Stimulated activated CD4-positive, alpha-beta T cell treated with anti-CD3 and anti-CD28 coated beads, TNF-alpha, amount 100 ng/mL, for 48 hours (primary cell): ENCODE measurements at places on chromosomes 4 and X.
A peak's percentile ranks its signal among the peaks of the same experiment; 100 is the strongest.

DNA sequence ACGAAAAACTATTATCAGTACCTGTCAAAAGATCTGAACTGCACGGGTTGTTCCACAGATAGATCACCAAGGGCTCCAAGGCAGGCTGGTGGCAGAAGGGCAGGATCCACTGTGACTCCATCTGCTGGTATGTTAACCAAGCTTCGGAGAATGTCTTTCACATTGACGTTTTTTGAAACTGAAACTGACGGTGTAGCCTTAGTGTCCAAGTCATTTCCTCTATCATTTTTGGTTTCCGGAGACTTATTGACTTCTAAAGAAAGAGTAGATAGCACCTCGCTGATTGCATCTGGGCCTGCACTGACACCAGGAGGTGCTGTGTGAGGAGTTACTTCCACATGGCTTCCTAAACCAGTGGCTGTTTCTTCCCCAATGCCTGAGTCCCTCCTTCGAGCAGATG lies 186.9 kb downstream of the LRBA start:
- DNase-seq, result peak; percentile 20

DNA sequence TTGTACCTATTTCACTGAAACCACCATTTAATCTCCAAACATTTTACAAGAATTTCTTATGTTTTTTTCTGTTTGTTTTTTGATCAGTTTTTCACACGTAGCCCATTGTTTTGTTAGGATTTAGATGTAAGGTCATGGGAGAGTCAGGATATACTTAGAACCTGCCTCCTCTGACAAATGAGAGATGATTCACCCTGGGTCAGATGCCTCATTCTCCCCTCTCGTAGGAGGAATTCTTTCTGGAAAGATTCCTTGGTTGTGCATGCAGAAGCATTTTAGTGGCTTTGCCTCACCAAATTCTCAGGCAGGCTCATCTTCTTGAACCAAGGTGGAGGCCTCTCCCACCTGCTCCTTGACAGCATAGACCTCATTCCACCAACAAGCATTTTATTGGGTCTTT lies 599.3 kb downstream of the SPRY1 start:
- no peak for DNase-seq

GRCh38 chr4:70760662-70761061 lies 38.9 kb downstream of the RUFY3 start:
- DNase-seq, result no peak

DNA sequence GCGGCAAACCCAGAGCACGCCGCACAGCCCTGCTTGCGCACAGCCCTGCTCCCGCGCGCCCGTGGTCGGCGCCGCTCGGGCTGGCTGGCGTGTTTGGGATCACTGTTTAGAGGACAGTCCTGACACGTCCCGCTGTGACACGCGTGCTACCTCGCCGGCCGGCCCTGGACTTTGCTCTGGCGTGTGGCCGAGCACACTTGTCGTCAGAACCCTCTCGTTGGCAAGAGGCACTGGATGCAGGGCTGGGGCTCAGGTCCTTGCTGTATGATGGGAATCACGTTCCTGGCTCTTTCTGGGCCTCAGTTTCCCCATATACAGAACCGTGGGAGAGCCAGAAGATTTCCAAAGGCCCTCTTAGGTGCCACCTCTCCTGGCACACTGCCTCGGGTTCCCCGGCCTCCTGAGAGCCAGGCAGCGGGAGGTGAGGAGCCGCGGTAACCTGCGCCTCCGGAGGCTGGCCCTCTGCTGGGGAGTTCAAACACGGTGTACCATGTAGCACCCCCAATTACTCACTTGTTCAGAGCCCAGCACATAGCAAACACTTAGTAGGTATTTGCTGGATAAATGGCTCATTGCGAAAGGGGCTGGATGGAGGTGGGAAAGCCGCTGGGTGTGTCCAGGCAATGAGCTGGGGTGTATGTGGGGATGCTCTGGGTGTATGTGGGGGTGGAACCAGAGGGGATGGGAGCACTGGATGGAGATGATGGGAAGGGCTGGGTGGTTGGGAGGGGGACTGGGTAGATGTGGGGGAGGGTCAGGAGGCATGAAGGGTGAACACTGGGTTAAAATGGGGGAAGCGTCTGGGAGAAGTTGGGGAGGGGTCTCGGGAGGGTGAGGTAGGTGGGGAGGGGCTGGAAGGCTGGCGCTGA lies 76.6 kb downstream of the HTRA3 start:
- DNase-seq, result no peak

GRCh38 chr4:76178296-76178695 lies 30.1 kb upstream of the NUP54 start:
- DNase-seq, result no peak

GRCh38 chr4:31237233-31237632 lies 517.1 kb downstream of the PCDH7 start:
- no peak for DNase-seq

DNA sequence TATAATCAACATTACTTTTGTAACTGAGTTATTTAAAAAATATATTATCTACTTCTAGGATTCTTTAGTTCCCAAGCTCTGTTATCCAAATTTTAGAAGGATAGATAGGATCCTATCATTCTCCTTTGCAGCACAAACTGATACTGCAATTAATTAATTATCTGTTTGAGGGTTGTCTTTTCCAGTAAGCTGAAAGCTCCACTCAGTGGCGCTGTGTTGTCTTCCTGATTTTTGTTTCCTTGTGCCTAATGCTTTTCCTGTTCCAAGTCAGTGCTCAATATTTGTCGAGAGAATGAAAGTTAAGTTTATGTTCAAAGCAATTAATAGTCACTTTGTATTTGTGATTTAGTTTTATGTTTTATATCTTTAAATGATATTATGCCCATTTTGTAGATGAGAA lies 107.4 kb upstream of the ANK2 start:
- no peak for DNase-seq

- no peak for DNase-seq
Observed at GRCh38 chr4:101806914-101807313, 16.4 kb downstream of the BANK1 start.

DNA sequence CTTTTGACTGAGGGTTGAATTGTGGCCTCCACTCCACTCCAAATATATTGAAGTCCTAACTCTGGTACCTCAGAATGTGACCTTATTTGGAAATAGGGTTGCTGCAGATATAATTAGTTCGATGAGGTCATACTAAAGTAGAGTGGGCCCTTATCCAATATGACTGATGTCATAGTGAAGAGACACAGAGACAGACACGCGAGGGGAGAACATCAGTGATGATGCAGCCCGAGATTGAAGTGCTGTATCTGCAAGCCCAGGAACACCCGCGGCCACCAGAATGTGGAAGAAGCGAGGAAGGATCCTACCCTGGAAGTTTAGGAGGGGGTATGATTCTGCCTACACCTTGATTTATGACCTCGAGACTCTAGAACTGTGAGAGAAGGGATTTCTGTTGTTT lies 279.0 kb downstream of the ANKRD50 start:
- DNase-seq, result no peak

DNA sequence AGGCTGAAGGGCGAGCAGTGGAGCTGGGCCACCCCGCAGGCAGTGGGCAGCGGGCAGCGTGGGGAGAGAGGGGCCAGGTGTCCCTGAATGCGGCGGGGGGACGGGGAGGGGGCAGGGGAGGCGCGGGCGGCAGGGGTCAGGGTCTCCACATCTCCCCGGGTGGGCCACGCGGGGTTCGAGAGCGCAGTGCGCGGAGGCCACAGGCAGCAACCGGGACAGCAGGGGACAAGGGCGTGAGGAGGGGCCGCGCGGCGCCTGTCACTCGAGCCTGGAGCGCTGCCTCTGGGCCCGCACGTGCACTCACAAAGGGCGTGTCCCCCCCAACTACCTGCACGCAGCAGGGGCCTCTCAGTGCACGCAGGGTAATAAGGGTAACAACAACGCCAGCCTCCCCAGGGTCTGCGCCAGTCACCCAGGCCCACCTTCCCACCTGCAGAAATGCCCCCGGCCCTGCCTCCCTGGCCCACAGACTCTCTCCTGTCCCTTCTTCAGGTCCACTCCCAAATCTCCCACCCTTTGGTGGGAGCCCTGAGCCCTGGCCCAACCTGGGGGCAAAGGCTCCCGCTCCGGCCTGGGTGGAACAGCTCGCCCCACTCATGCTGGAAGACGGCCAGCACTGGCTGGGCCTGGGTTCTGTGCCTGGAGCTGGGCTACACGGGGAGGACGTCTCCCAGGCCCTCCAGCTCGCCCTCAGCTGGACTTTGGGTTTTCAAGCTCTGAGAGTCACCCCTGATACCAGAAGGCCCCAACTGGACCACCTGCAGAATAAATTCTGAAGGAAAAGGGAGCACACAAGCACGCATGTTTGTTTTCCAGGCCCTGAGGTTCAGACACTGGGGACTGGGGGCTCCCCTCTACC lies 53.2 kb downstream of the ZFYVE28 start:
- no peak for DNase-seq

DNA sequence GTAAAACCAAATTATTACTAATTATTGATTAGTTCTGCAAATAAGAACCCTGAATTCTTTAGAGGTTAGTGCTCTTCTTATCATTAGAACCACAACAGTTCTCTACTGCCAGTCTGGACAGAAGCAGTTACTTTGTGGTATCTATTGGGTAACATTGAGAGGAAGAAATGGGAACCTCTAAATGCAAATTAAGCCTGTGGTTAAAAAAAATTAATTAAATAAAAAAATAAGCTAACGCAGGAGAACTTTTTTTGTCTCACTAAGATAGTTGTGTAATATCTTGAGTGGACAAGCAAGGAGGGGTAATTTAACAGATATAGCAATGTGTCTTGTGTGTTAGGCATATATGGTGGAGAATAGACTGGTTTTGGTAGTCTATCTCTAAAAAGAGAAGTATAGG lies 32.9 kb upstream of the TET2 start:
- DNase-seq, result no peak

- no peak for DNase-seq
Observed at GRCh38 chr4:15996773-15997172, 33.8 kb upstream of the FGFBP2 start.

- DNase-seq, result no peak
Observed at GRCh38 chrX:147875866-147876596, 35.7 kb upstream of the FMR1 start.

DNA sequence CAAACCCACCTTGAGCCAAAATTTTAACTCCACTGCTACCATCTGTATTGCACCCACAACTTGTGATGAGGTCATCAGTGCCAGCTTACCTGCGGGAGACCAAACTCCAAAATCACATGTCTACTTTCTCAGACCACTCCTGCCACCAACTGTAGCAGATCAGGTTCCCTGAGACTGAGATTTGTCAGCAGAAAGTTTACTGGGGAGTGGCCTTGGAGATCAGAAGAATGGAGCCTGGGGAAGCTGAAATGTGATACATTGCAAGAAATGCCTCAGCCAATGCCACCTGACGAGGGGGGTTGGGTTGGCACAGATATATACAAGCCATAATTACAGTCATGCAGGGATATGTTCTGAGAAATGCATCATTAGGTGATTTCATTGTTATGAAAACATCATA lies 19.1 kb downstream of the HAUS3 start:
- no peak for DNase-seq

- no peak for DNase-seq
Observed at GRCh38 chrX:134688839-134689238, 30.6 kb upstream of the PLAC1 start.

- no peak for DNase-seq
Observed at GRCh38 chrX:101550362-101550750, at the start of gene ARMCX1. Gene ARMCX1, plus strand, starts transcription at chrX:101550547. Its CDS starts 2,384 bp downstream, at chrX:101552931.

- DNase-seq, result no peak
Observed at GRCh38 chrX:131061306-131061705, 3.2 kb downstream of the ARHGAP36 start.

DNA sequence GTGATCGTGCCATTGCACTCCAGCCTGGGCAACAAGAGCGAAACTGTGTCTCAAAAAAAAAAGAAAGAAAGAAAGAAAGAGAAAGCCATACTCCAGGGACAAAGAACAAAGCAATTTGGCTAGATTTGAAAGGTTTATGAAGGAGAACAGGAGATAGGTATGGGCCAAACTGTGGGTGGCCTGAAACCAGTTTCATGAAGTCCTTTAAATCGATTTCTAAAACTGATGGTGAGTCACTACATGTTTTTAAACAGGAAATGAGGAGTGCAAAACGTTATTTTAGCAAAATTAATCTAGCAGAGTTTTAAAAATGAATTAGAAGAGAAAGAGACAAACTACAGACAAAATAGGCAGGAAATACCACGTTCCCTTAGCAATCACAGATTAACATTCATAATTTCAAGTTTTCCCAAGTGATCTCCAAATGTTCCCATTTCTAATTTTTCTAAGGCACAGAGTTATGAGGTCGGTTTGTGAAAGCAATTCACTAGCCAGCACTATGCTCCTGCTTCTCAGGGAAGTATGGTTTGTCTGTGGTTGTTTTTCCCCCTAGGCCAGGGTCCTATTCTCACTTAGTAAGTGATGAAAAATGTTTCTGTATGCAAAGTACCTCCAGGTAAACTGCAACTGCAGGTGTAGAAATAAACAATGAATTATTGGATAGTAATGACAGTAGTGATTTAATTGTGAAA lies 190.6 kb downstream of the PPP3CA start:
- DNase-seq, result no peak

- no peak for DNase-seq
Observed at GRCh38 chr4:34619531-34620162, 1624.7 kb downstream of the ARAP2 start.

DNA sequence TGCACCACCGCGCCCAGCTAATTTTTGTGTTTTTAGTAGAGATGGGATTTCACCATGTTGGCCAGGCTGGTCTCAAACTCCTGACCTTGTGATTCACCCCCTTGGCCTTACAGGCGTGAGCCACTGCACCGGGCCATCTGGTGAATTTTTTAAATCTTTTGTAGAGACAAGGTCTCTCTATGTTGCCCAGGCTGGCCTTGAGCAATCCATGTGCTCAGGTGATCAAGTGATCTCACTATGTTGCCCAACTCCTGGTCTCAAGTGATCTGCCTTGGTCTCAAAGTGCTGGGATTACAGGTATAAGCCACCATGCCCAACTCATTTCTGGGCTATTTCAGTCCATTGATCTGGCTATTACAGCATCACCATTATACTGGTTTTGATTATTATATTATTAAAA lies 22.2 kb upstream of the GALNT7 start:
- no peak for DNase-seq

DNA sequence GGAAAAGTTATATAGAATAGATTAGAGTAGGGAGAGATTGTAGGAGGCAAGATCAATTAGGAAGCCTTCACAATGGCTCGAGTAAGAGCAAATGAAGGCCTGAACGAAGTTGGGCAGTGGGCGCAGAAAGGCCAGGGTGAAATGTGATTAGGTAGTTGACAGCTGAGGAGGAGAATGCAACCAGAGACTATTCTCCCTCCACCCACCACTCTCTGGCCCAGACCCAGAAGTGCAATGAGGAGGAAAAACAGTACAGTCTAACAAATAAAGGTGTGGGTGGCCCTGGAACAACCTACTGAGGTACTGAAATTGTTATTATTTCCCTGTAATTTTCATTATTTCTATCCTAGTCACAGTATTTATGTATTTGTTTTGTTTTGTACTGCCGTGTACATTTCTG lies 176.7 kb downstream of the SLC39A8 start:
- DNase-seq, result no peak

GRCh38 chr4:73133784-73134183 lies 64.3 kb upstream of the COX18 start:
- no peak for DNase-seq

DNA sequence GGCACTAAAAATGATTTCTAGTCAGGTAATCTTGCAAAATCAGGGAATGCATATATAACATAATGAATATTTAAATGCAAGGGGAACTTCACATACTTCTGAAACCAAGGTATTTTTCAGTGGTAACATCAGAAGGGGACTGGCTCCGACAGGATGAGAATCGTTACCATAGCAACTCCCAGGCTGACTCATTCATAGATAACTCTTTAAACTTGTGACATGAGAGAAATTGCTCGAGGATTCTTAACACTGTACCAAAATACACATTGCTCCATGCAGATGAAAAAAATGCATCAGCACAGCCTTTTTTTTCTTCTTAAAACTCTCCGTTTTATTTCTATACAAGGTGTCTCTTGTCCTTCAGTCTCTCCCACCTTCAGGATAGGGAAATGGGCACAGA lies 114.3 kb downstream of the GABRB1 start:
- DNase-seq, result no peak

GRCh38 chr4:3668825-3669552 lies 97.2 kb upstream of the ADRA2C start:
- DNase-seq, result no peak
